ENCODE measurements at places on chromosomes 1 and 21.
A peak's percentile ranks its signal among the peaks of the same experiment; 100 is the strongest.

GRCh38 chr21:37711836-37712568 is 204.3 kb downstream of the KCNJ6 start:
- DNase-seq, result peak; percentile 80

GRCh38 chr1:3857791-3858129 is 484 bp downstream of the DFFB start:
- no peak for DNase-seq

DNA sequence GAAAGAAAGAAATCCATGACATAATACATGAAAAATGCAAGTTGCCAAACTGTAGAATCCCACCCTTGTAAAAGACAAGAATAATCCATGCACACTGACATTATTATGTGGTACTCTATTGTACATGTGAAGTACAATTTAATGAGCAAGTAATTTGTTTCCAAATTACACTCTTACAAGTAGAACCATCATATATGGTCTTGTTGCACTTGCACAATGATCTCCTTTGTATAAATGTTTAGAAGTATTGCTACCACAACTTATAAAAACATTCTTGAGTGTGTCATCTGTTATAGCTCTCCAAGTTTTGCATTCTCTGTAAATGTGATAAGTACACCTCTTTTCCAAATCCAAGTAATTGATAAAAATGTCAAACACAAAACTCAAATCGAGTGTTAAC is 29.1 kb upstream of the ZNF281 start:
- DNase-seq, result peak; percentile 77

- DNase-seq, result no peak
Observed at GRCh38 chr21:43207043-43207315, 38.2 kb downstream of the CRYAA start.

- DNase-seq, result peak; percentile 15
Observed at GRCh38 chr1:166914111-166914510, 38.0 kb upstream of the TADA1 start.

All from EH (cell line).